Fibroblast of skin of left biceps (primary cell): ENCODE measurements at places on chromosomes 5 and 9.

GRCh38 chr5:159805021-159805420 is 111.3 kb upstream of the ADRA1B start:
- DNase-seq = no peak

DNA sequence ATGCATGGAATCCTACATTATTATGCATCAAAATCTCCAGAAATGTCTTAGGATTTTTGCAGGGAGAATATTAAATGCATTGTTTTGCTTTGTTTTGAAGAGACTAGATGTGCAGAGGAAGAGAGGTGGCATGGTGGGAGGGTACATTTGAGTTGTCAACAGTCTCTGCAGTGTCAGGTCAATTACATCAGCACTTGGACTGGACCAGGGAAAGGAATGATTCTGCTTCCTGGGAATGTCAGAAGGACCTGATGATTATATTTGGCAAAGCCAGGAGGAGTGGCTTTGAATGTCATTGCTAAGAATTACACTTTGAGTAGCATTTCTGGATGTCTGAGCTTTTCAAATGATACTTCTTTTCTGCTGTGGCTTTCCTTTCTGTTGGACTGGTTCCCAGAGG is 17.5 kb upstream of the TMEFF1 start:
- no peak for DNase-seq

DNA sequence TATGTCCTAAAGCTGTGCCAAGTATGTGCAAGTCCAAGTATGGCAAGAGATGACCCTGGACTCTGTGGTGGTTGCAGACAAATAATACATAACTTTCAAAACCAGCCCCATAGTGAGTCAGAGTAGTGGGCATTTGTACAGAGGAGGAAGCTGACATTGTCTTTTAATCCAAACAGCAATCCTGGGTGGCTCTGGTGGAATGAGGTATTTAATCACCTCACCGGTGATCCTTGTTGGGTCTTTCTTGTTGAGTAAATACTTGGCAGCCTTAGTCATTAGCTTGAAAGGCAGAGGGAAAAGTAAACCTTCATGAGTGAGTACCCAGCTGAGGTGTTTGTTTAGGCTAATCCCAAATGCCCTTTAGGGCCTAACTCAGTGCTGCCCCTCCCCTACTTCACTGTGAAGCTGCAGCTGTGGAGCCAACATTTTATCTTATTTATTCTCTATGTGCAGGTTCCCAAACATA is 148.7 kb upstream of the SLC12A2 start:
- DNase-seq = no peak

DNA sequence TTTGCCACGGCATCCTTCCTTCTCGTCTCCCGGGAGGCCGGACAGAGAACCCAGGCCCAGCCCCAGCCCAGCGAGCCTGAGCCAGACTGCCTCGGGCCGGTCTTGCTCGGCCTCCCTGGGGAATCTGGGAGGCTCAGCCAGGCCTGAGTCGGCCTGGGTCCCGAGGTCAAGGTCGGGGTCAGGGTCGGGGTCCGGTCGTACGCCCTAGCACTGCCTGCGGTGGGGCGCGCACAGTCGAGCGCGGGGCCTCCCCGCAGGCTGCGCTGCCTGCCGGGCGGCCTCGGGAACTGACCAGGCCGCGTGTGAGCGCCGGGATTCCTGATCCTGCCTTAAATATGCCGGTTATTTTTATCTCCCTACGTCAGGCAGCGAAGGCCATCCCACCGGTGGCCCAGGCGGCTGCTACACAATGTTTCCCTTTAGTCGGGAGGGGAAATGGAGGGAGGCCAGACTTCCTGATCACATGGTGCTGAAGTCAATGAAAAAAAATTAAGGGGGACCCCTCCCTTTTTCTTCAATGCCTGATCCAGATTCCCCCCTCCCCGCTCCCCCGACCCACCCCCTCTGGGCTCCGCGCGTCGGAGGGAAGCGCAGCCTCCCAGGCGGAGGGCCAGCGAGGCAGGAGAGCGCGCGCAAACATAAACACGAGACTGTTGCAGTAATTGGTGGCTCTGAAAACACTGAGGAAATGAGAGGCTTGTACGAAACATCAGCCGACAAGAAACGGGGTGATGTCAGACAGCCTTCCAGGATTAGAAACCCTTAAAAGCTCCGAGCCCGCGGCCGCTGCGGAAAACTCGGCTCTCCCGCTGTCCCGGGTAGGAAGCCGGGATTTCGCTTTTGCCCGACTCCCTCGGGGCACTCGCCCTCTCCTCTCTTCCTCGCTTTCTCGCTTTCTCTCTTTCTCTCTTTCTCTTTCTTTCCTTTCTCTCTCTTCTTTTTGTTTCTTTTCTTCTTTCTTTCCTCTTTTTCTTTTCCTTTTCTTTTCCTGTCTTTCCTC is 148.2 kb upstream of the KLF4 start:
- peak; percentile 96 for DNase-seq

DNA sequence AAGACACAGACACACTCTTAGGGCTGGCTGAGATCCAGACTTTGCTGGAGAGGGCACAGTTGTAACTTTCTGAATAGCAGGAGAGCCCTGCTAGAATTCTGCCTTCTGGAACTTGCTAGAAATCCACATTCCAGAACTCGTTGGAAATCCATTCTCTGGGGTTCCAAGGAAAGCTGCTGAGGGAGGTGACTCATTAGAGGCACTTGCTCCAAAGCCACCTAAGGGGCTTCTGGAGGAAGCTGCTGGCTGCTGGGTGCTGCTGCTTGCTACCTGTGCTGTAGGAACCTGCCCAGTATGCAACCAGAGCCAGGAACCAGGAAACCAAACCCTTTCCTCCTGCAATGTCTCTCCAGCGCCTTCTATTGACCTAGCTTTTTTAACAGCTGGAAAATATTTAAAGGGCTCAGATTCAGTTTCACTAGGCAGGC is 4.1 kb upstream of the TLE4 start:
- no peak for DNase-seq

DNA sequence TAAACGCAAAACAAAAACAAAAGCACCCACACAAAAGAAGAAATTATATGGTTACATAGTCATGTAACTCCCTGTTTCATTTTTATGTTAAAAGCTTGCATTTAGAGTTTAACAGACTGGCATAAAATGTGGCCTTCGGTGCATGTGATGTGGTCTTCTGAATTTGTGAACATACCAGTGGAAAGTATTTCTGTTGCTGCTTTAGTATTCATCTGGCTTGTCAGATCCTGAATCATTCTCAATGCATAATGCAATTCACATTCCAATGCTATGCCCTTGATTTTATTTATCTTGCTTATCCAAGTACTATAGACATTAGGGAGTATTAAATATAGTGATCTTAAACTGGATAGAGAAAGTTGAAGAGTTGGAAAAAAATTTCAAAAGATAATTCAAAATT is 740.2 kb upstream of the ZNF608 start:
- peak; percentile 34 for DNase-seq

DNA sequence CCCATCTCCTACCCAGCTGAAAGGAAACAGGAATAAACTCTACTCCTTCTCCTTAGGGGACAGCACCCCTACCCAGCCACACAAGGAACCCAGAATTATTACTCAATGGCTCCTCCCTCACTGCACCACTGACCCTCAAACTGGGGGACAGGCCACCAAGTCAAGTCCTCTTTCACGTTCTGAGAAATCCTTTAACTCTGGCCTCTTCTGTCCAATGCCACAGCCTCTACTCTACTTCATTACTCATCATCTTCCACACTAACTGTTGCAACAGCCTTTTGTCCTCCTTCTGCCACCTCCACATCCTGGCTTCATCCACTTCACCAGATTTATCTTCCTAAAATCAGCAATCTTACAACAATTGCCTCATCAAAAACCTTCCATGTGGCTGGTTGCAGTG is 6.8 kb downstream of the TTC39B start:
- DNase-seq = no peak

- no peak for DNase-seq
Observed at GRCh38 chr9:79242489-79242888, 329.3 kb upstream of the TLE4 start.

DNA sequence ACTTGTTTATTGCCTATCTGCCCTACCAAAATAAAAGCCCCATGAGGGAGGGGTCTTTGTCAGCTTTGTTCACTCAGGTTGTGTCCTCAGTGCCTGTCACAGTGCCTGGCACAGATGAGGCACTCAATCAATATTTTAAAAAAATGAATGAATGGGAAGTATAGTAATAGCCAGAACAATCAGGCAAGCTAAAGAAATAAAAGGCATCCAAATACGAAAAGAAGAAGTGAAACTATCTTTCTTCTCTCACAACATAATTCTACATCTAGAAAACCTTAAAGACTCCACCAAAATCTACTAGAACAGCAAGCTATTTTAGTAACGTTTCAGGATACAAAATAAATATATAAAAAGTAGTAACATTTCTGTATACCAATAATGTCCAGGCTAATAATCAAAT is 37.8 kb upstream of the C5orf63 start:
- no peak for DNase-seq

GRCh38 chr9:131090025-131090787 is 6.1 kb upstream of the AIF1L start:
- no peak for DNase-seq

- no peak for DNase-seq
Observed at GRCh38 chr5:107072440-107072839, 598.3 kb downstream of the EFNA5 start.

DNA sequence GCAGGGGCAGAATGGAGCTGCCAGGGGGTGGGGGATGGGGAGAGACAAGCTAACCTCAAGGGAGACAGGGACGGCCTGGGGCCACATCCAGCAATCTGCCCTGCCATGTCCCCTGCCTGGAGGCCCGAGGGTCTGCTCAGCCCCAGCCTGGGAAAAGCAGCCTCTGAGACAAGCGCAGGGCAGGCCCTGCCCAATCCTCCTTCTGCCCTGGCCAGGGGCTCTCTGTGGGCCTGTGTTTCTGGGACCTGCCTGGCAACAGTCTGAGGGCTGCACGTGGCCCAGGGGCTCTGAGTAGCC is 13.9 kb upstream of the QSOX2 start:
- DNase-seq = no peak

- no peak for DNase-seq
Observed at GRCh38 chr9:3827175-3827574, 301.4 kb upstream of the RFX3 start.

GRCh38 chr5:40483316-40483715 is 196.4 kb upstream of the PTGER4 start:
- no peak for DNase-seq

- DNase-seq = no peak
Observed at GRCh38 chr5:33793276-33793675, 98.5 kb downstream of the ADAMTS12 start.

- no peak for DNase-seq
Observed at GRCh38 chr5:176747670-176748072, 62.7 kb upstream of the UNC5A start.

GRCh38 chr9:96253059-96253696 is 48.8 kb downstream of the HSD17B3 start:
- DNase-seq = no peak

- no peak for DNase-seq
Observed at GRCh38 chr5:8868283-8868682, 677.6 kb downstream of the SEMA5A start.

DNA sequence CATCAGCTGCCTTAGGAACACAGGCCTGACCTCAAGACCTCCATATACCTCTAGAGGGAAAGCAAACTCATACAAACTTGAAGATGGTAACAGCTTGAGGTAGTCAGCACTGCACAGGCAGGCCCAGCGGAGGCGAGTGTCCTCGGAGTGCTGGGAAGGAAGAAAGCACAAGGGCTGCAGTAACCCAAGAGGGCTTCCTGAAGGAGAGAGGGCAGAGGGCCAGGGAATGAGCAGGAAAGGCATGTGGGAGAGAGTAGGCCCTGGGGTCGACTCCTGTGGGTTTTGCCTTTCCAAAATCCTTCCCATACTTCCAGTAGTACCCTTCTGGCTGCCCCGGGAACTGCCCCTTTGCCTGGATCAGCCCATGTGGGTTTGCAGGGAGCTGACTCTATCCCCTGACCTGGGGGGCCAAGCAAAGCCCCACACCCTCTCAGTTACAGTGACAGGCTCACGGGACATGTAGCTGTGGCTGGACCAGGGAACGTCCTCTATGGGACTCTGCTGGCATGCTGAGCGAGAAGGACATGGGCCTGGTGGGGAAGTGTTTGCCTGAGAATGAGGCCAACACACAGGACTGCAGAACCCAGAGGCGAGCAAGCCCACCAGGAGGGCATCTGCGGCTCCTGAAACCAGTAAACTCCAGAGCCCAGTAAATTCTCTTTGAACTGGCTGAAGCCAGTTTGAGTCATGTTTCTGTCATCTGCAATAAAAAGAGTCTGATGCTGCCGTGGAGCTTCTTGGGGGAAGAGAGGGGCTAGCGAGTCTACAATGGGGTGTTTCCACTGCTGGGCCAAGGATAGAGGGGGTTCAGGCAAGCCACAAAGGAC is 64.1 kb downstream of the COL23A1 start:
- DNase-seq = no peak

GRCh38 chr9:124000784-124001457 is 10.6 kb upstream of the LHX2 start:
- DNase-seq = no peak

GRCh38 chr5:80622756-80623155 is 31.7 kb upstream of the MSH3 start:
- no peak for DNase-seq

DNA sequence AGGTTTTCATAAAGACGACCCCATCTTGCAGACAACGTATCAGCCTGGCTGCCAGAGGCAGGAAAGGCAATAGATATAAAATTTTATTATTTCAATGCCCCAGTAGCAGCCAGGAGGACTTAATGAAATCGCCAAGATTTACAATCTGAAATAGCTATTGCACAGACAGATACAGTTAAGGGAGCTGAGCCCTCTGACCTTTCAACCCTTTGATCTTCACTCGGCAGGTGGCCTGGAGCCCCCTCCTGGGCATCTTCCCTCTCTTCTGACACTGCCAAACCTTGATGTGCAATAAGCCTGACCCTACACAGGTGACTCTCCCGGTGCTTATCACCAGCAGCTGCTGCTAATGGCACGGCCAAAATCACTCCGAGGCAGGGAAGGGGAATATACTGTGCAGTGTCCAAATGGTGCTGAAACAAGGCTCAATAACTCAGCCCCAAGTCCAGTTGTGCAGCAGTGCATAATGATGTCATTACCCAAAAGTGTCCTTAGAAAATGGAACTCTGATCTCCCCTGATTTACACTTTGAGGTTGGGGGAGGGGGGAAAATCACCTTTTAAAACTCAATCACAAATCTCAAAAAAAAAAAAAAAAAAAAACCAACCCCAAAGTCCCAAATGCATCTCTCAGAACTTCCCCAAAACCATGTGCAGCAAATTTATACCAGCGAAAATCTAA is 242.0 kb downstream of the CRB2 start:
- DNase-seq = no peak

GRCh38 chr9:136345281-136346156 is 18.0 kb downstream of the DNLZ start:
- no peak for DNase-seq

- no peak for DNase-seq
Observed at GRCh38 chr9:82560457-82560904, 502.5 kb downstream of the RASEF start.

DNA sequence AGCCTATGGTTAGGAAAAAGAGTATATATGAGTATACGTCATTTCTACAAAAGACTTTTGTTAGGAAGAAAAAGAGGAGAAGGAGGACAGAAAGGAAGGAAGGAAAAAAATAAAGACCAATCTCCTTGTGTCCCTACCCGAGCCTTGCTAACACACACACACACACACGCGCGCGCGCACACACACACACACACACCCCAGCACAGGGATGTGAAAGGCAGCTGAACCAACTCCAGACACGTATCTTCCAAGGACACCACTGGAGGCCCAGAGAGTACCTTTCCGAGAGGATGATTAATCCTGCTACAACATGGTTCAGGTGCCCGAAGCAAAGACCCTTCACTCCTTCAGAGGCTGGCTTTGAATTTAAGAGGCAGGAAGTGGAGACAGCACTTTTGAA is 56.9 kb upstream of the GALNT10 start:
- DNase-seq = no peak
